ENCODE measurements at places on chromosomes 7 and 10.

- DNase-seq, result no peak
Measured at GRCh38 chr7:103867874-103868273, 121.6 kb downstream of the RELN start.

DNA sequence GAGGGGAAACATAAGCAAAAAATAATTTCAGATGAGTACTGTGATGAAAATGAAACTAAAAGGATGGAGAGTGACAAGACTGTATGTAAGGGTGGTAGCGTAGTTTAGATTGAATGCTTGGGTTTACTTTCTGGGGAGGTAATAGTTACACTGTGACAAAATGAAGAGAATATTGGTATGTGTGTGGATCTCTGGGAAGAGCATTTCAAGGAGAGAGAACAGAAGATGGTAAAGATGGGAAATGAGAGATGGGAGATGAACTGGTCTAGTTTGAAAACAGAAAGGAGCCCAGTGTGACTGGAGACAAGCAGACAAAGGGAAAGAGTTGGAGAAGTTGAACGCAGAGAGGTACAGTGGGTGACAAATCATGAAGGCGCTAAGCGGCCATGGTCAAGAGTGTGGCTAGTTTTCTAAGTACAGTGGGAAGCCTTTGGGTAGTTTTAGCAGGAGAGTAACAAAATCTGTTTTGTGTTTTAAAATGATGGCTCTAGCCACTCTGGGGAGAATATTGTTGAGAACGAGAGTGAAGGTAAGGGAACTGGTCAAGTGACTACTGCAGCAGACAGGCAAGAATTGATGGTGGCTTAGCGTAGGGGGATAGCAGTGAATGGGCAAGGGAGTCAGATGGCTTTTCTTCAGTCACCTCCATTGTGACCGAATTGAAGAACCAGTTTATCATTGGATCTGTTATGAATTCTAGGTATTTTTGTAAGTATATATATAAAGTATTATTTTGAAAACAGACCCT is 22.6 kb downstream of the PALS2 start:
- DNase-seq, result no peak

DNA sequence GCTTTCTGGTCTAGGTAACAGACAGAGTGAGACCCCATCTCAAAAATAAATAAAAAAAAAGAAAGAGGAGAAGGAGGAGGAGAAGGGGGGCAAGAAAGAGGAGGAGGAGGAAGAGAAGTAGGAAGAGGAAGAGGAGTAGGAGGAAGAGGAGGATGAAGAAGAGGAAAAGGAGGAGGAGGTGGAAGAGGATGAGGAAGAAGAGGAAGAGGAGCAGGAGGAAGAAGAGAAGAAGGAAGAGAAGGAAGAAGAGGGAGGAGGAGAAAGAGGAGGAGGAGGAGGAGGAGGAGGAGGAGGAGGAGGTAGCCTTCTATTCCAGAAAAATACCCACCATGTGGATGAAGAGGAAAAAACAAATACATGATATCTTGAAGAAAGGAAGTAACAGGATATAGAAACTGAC is 172.1 kb downstream of the FRMD4A start:
- no peak for DNase-seq

GRCh38 chr10:104350127-104350635 is 3.5 kb upstream of the CFAP58 start:
- peak; percentile 74 for DNase-seq

DNA sequence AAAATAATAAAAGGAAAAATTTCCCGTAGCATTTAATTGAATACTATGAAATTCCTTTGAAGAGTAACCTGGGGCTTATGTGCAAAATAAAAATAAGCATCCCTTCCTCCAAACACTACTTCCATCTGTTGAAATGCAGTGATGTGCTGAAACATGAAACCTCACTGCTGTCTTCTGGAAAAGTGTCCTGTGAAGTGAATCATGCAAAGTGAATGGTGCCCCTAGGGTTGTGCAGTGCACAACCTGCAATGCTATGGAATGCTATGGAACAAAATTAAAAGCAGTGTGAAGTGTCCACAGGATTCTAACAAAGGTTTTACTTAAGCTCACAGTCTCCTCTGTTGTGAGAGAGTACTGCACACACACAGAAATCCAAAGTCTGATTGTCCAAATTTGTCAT is 480.9 kb downstream of the ETV1 start:
- no peak for DNase-seq
